Stimulated activated CD8-positive, alpha-beta memory T cell treated with anti-CD3 and anti-CD28 coated beads, Interleukin-15, amount 100 ng/mL, for 1 hour (primary cell): ENCODE measurements at places on chromosomes 7 and 10.

DNA sequence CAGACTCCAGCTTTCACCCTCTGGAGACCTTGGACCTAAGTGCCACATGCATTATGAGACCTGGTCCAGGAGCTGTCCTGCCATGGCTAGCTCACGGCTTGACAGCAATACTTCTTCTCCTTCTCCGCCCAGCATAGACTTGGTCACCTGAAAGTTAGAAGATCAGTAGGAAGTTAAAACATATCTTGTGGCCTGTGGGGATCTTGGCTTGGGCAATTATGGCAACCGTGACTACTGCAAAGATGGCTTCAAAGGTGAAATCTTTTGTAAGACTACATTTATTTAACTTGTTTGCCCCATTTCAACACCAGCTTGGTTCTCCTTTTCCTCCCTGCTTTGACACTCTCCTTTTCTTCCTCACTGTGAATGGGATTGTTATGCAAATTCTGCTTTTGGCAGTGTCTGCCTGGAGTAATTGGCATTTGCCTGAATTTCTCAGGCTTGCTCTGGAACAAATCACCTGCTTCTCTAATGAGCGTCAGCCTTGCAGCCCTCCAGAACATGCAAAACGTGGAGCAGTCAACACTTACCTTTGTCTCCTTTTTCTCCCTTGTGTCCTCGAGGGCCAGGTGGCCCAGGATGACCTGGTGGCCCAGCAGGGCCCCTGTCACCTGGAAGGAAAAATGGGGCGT, 53.4 kb downstream of the COL17A1 start:
- no peak for DNase-seq

DNA sequence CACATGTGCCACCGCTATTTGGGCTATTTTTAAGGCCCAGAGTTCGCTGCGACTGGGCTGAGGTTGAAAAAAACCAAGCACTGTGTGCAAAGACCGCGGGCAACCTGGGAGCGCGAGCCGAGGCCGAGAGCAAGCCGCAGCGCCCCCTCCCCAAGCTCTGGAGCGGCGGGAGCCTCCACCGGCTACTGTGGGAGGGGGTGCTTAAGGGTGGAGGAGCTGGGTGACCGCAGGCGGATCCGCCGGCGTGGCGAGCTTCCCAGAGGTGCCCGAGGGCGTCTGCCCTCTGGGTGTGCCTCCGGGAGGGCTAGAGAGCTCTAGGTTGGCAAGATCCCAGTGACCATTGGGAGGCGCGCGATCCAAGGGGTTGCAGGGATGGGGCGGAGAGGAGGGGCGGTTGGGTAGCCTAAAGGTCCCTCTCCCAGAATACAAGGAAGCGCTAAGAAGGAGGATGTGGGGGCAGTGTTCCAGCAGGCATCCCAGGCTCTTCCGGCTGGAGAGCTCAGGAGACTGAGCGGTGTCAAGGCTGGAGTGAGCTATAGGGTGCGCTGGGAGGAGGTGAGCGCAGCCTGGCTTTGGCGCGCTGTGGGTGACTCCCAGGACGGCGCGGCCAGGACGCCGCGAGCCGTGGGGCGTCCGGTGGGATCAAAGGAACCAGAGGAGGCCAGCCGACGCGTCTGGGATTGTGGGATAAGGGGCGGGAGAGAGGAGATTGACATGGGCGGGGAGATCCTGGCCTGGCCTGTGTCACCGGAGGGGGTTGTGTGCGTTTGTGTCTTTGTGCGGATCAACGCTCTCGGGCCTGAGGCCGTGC, 8.0 kb downstream of the DLX5 start:
- no peak for DNase-seq

- no peak for DNase-seq
Measured at GRCh38 chr7:152868122-152869040, 108.8 kb downstream of the ACTR3B start.

DNA sequence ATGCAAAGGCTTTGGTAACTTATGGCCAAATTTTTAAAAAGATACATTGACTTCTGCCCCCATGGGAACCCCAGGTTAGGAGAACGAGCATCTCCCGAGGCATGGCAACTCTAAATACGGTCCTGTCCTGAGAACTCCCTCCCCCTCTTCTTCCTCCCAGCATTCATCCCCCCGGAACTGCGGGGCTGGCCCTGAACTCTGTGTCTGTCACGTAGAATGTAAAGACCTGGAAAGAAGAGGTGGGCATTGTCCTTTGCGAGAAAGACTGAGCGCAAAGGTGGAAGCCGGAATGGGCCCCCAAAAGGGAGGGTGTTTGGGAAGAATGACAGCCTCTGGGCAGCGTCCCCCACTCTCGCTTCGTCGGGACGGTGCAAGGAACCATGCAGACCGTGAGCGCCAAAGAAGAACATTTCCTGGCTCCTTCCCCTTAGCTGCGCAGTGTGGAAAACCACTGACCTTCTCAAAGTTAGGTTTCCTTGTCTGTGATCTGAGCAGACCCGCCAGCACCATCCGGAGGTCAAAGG, 21.0 kb downstream of the SHH start:
- no peak for DNase-seq

DNA sequence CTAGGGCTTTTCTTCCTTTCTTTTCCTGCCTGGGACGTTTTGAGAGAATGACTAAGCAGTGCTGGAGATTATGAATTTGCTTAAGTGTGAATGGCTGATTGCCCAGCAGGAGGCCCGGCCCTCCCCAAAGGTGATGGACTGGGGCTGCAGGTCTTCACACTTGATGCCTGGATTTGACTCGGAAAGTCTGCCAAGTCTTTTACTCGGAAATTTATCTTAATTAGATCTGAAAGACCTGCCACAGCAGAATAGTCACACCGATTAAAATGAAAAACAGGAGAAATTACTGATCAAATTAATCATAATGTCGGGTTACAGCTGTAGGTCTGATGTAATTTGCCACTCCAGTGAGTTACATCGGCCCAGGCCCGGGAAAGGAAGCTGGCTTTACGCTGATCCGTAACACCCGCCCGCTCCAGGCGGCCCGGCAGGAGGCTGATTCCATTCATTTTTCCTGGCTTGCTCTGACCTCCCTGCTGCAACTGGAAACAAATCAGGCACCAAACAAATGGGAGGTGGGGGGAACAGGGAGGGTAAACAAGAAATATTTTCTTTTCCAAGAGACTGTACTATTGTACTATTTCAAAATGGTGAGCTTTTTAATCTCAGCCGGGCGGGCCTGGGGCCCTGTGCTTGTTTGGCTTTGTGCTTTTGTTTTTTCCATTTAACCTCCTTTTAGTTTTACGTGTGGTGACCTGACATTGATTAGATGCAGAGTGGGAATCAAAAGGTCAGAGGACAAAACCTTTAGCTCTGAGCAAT, 212.4 kb upstream of the YAE1 start:
- no peak for DNase-seq

GRCh38 chr7:134839298-134839697, 59.9 kb downstream of the CALD1 start:
- no peak for DNase-seq

GRCh38 chr7:140059273-140060242, 3.2 kb downstream of the PARP12 start:
- no peak for DNase-seq

DNA sequence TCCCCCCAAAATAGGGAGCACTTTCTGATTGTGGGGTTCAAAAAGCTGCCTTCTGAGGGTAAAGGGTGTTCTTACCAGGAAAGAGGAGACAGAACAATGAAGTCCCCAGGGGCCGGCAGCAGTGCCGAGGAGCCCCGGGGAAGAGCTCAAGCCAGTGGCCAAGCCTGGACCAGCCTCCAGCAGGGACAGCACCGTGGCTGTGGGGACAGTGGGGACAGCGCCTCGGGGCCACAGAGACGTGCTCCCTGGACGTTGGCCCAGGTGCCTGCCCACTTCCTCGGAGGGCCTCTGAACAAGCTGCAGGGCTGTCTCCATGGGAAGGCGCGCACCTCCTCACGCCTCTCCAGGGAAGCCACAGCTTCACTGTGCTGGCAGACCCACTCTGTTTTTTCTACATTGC, 312.6 kb downstream of the PTPRN2 start:
- DNase-seq, result no peak

- DNase-seq, result no peak
Measured at GRCh38 chr10:53899463-53900160, 901.4 kb downstream of the PCDH15 start.

DNA sequence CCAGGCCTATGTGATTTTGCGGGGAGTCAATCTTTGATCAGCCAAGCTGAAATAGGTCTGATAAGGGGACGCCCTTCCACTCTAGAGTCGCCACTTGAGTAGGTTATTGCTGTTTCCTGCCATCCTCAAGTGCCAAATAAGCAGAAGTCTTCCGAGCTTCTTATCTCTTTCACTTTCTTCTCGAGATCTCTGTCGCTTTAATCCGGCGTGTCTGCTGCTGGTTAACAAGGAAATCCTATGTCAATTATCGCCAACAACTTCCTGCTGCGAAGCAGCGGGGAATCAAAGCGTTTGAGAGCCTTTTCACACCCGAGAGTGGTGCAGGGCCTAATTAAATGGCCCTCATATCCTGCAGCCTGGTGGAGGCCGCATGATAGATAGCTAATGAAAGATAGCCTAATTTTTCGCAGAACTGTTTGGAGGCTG, 215.9 kb downstream of the RAB11FIP2 start:
- DNase-seq, result no peak

GRCh38 chr10:30750971-30751677, 121.6 kb upstream of the LYZL2 start:
- DNase-seq, result no peak

DNA sequence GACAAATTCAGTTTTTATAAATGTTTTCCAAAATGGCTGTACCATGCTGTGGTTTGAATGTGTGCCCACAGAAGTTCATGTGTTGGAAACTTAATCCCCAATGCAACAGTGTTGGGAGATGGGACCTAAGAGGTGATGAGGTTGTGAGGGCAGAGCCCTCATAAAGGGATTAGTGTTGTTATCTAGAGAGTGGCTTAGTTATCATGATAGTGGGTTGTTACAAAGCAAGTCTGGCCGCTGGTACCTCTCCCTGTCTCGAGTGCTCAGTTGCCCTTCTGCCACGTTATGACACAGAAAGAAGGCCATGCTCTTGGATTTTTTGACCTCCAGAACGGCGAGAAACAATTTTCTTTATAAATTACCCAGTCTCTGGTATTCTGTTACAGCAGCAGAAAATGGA, 119.0 kb downstream of the BTAF1 start:
- DNase-seq, result no peak

DNA sequence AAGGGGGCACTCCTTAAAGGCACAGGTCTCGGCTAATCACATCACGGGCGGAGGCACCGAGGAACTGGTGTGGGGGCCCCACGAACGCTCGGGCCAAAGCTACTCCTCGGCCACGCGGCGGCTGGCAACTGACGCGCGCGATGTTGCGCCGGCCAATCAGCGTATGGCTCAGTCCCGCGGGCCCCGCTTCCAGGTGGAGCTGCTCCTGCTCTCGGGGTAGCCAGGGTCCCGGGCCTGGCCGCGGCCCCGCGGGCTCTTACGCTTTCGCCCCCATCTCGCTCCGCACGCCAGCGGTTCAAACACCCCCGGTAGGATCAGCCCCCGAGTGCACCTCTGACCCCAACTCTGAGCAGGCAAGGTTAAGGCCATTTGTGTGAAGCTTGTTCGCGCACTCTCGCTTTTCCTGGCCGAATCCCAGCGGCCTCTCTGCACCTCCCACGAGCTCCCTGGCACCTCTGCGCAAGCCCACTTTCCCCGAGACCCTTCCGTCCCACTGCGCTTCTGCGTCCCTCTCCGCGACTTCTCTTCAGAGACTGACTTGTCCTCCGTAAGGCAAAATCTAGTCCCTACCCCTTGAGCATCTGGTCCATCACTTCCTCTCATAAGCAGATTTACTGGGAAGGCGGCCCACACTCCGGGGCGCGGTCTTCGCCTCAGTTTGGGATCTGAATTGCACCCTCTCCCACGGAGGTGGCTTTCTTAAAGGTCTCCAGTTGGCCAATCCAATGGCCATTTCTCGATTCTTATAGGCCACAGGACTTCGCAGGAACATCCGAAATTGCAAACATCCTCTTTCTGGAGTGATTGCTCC, 200.9 kb upstream of the TBX20 start:
- no peak for DNase-seq

DNA sequence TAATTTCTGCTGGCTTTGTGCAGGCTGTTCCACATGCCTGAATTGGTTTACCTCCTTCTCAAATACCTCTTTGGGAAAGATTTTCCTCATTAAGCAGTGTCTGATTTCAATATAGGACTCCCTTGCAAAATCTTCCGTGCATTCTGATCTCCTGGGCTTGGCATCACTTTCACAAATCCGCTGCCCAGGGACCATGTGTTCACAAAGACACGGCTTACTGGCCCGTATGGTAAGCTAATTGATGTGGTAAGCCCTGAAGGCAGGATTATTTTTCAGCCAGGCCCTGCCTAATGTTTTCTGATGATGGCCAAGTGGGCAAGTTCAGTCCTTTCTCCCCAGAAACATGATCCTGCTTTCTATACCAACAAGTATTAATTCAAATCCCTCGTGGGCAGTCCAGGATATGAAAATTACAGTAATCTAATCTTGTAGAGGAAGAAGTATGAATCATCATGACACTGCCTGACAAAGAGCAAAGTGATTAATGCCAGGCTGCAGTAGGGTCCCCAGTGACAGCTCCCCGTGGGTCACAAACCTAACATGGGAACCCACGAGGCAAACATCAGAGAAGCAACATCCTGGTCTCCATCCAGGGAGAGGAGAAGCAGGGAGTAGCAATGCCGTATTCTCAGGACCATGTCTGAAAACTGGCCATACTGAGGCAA, 11.6 kb upstream of the SVIL start:
- no peak for DNase-seq

DNA sequence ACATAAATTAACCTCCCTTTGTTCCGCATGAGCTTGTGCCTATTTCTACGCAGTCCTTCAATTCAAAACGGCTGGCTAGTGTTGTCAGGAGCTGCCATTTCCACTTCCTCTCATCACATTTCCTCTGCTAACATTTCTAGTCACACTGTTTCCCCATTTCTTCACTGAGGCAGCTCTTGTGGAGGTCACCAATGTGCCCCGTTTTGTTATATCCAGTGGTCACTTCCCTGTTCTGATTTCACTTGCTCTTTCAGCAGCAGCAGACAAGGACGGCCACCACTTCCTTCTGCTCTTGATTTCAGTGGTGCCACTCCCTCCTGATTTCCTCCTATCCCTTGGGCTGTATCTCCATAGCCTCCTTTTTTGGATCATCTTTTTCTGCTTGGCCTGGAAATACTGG, 64.8 kb upstream of the SEC61G start:
- no peak for DNase-seq

GRCh38 chr10:9076066-9076465, 1021.6 kb downstream of the GATA3 start:
- DNase-seq, result no peak

- DNase-seq, result no peak
Measured at GRCh38 chr7:102069931-102070629, 216.6 kb upstream of the SH2B2 start.

- no peak for DNase-seq
Measured at GRCh38 chr7:111647881-111648280, 85.6 kb upstream of the IMMP2L start.

GRCh38 chr7:95623788-95624187, 27.5 kb upstream of the PDK4 start:
- DNase-seq, result no peak

GRCh38 chr10:103021150-103021899, 103.2 kb downstream of the CNNM2 start:
- no peak for DNase-seq

- DNase-seq, result no peak
Measured at GRCh38 chr7:39606941-39607340, 16.4 kb upstream of the RALA start.
